ENCODE measurements at places on chromosomes 12 and 14. TPM values are rescaled to one million over a fixed set of nuclear protein-coding genes. Genes with fewer than 3 reads are reported as not detected.

GRCh38 chr12:52419656-52420055 lies 13.5 kb upstream of the KRT82 start:
- no peak for ATAC-seq

DNA sequence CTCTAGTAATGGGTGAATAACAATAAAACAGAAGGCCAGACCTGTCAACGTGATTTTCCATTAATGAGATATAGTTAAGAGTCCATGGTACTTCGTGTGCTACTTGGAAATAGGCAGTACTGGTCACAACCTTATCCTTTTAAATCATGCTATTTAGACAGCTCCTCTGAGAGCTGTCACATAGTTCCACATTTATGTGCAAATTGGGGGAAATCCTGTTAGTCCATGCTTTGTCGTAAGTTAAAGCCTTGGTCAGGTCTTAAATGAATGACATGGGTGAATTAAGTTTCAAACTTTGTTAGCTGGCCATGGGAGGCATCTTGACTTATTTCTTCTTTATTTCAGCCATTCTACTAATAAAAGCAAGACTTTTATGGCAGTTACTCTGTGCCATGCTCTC lies 11.9 kb upstream of the BHLHE41 start:
- ATAC-seq = no peak

DNA sequence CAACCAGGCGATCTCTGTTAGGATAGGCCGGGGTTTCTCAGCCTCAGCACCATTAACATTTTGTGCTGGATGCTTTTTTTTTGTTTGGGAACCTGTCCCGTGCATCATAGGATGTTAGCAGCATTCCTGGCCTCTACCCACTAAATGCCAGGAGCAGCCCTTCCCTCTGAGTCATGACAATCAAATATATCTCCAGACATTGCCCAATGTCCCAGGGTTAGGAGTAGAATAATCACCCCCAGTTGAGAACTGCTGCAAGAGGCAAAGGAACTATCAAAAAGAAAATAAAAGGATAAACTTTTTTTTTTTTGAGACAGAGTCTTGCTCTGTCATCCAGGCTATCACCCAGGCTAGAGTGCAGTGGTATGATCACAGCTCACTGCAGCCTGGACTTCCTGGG lies 76.0 kb downstream of the ACACB start:
- no peak for ATAC-seq

DNA sequence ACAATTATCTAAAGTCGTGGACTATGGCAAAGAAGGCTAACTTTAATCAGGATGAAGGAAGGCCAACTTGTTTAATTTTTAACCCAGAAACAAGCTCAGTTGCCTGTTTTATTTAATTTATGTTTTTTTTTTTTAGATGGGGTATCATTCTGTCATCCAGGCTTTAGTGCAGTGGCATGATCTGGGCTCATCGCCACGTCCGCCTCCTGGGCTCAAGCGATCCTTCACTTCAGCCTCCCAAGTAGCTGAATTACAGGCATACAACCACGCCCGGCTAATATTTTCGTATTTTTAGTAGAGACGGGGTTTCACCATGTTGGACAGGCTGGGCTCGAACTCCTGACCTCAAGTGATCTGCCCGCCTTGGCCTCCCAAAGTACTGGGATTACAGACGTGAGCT lies 19.7 kb downstream of the NUDT4 start:
- ATAC-seq = no peak

DNA sequence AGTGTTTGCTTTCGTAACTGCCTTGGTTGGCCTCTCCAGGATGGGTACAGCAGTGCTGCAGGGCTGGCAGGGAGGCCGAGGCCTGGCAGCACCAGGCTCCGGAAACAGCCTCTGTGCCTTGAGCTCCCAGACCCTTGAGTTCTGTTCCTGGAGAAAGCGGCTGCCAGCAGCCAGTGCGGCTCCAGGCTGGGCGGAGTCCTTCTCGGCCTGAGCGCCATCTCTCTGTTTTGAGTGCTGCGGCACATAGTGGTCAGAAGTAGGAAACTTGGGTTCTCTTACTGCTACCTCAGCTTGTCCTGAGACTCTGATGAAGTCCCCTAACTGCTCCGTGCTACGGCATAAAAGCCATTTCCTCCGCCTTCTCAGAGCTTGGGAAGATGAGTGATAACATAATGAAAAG lies 65.9 kb downstream of the KCNA1 start:
- no peak for ATAC-seq

MIP gene
- not detected for total RNA-seq

STON2 gene
- total RNA-seq = 0.64 TPM

CERS5 gene
- 72.0 TPM for total RNA-seq

B4GALNT3 gene
- total RNA-seq = 4.7 TPM

TWF1 gene
- 12.7 TPM for total RNA-seq

MYH6 gene
- 0.71 TPM for total RNA-seq

SAMD15 gene
- 0.22 TPM for total RNA-seq

Measured in activated T-helper 17 cell treated with anti-CD3 and anti-CD28 coated beads, Interleukin-2, amount 50 U/mL, for 72 hours (primary cell).